Pons (tissue), 1 donor: ENCODE measurements at places on chromosomes 13 and 19.

GRCh38 chr13:37091835-37092234 lies 13.6 kb downstream of the CSNK1A1L start:
- DNase-seq, result no peak

GRCh38 chr13:41461527-41462139 lies 4.3 kb downstream of the RGCC start:
- DNase-seq, result peak; percentile 64

- DNase-seq, result no peak
Measured at GRCh38 chr19:33472226-33472625, 49.4 kb downstream of the PEPD start.

DNA sequence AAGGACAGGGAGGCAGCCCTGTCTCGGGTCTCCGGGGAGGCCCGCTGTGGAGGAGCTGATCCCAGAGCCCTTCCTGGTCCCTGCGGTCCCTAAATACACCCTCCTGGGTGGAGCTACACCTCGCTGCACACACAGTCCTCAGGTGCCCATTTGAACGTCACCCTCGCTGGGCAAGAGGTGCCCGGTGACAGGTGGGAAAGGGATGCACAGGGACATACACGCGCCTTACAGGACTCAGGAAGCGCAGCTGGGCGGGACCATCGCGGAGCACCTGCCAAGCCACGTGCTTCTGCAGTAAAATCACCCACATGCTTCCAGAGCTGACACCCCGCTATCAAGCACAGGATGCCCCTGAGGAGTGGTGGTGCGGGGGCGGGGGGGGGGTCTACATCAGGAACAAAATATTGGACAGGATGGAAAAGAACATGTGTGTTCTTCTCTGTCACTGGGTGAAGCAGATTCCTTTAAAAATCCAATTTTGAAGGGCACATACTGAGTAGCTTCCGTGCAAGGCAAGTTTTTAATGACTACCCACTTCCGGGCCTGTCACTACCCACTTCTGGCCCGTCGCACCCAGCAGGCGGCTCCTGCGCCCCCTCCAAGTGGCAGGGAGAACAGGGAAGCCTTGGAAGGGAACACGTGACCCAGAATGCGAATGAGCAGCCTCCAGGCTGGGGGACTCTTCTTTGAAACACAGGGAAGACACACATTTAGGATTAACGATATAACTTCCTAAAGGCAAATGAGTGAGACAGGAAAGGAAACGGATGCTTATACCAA lies 78.9 kb downstream of the COL4A1 start:
- no peak for DNase-seq

DNA sequence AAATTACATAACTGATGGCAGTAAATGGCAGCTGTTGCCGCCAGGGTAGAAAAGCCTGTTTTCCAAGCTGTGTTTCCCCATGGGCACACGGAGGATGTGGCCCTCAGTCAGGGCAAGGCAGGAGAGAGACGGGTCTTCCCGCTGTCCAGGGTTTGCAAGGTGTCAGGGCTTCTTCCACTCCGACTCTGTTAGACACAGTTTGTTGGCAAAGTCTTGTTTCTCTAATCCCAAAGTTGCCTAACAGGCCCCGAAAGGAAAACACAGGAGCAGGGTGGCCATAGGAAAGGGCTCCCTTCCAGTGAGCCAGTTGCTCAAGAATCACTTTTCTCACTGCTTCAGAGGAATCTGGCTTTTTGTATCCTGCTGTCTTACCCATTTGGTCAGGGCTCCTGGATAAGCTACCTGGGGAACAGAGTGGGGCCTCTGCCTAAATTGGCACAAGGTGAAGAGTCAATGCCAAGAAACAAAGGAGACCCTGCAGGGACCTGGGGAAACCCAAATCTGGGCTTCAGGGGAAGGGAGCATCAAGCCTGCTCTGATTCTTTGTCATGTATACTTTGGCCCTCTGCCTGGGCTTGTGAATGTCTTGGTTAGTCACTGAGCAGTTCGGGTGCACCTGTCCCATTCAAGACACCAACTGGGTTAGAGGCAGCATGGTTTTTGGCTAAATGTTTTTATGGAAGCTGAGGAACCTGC lies 29.0 kb upstream of the CXCL17 start:
- DNase-seq, result no peak

- peak; percentile 72 for DNase-seq
Measured at GRCh38 chr13:112106478-112107141, 39.7 kb downstream of the SOX1 start.

GRCh38 chr19:4051175-4052101 lies 15.3 kb downstream of the ZBTB7A start:
- no peak for DNase-seq

DNA sequence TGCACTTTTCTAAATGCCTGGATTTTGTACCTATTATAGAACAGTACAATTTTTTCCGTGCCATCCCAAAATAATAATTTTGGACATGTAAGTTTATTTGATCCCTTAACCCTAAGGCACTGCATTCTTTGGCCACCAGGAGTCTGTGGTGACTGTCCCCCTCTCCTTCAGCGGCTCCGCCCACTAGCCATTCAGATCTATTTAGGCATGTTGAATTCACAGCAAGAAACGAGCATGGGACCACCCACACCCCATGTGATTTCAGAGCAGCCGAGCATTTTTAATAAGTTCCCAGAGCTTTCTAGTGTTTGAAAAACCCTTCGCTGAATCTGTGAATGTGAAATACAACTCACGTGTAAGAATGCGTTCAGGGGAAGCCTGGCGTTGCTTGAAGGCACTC lies 567.5 kb downstream of the MYO16 start:
- no peak for DNase-seq

GRCh38 chr13:19185086-19185864 lies 3.7 kb upstream of the TUBA3C start:
- no peak for DNase-seq
